Hypothalamus (tissue), 51 donors: ENCODE measurements at places on chromosomes 7 and 10.

DNA sequence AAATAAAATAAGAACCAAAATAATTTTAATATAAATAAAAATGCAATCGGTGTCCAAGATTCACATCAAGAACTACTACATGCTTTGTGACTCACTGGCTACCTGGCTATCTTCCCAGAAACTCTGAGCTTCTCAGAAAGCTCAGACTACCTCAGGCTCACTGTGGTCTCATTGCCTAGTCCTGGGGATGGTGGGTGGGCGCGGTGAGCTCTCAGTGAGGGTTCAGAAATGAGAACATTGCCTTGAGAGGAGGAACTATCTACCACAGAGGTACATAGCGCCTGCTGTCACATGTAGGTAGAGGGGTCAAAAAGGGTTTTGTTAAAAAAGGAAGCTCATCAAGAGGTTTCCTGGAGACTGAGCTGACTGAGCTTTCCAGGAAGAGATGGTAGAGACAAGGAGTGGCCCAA lies 108.0 kb downstream of the WDFY4 start:
- DNase-seq = no peak

DNA sequence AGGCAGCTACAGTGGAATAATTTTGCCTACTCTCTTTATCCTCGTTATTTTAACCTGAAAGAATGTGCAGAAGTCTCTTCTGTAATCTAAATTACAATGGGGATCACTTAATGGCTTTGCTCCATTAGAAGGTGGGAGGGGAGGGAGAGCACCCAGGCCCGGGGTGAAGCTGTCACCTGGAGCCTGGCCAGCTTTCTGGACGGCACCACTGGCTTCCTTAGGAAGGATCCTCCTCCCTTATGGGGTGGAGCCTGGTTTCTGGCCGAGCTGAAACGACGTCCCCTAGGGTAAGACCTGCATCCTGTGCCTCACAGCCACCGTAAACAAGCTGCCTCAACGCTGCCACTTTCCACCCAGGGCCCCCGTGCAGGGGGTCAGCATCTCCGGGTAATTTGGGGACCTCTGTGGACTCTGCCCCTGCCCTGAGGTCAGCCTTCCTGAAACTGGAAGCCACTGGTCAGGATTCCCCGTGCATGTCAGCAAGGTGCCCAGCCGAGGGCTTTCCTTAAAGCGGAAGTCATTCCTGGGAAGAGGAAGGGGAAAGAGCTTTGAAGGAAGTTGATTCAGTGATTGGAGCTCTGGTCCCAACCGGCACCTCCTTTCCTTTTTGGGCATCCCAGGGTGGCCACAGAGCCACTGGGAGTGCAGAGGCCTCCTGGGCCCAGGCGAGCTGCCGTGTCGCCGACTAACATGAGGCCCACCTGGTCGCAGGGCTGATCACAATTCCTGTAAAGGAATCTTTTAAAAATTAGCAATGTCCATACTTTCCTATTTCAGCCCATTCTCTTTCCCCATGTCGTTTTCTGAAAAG lies 569.1 kb downstream of the DNAJB6 start:
- DNase-seq = no peak

GRCh38 chr10:78634835-78635234 lies 433.9 kb upstream of the ZMIZ1 start:
- DNase-seq = no peak

DNA sequence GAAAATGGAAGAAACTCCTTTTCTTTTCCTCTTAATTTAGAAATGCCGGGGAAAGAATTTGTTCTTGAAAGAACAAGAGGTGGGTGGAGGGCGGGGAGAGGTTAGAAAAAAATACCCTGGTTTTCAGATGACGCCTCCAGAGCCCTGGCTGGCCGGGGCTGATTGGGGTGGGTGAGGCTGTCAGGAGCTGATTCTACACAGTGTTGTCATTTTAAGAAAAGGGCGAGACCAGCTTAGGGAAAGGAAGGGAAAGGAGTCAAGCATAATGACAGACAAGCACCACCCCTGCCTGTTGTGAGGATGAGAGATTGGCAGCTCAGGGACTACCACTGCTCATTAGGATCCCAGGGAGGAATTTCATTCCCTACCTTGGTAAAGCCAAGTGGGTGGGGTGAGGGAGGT lies 9.9 kb upstream of the FAM180A start:
- no peak for DNase-seq

DNA sequence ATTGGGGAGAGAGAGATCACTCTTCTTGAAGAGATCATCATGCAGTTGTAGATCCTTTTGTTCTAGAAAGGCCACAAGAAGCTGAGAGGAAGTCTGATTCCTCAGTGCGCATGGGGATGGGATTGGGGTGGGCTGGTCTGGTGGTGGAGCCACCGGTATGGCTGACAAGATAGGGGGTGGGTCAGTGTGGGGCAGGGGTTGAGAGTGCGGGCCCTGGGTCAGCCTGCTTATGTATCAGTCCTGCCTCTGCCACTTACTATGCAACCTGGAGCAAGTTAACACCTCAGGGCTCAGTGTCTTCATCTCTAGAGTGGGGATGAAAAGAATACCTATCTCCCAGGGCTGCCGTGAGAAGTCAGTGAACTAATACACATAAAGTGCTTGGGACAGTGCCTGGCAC lies 8.0 kb downstream of the SMARCD3 start:
- no peak for DNase-seq

- DNase-seq = no peak
These were observed 11.3 kb downstream of the PLCE1 start for GRCh38 chr10:94005050-94005449.

- no peak for DNase-seq
These were observed 14.4 kb downstream of the HERPUD2 start for GRCh38 chr7:35680403-35681013.

DNA sequence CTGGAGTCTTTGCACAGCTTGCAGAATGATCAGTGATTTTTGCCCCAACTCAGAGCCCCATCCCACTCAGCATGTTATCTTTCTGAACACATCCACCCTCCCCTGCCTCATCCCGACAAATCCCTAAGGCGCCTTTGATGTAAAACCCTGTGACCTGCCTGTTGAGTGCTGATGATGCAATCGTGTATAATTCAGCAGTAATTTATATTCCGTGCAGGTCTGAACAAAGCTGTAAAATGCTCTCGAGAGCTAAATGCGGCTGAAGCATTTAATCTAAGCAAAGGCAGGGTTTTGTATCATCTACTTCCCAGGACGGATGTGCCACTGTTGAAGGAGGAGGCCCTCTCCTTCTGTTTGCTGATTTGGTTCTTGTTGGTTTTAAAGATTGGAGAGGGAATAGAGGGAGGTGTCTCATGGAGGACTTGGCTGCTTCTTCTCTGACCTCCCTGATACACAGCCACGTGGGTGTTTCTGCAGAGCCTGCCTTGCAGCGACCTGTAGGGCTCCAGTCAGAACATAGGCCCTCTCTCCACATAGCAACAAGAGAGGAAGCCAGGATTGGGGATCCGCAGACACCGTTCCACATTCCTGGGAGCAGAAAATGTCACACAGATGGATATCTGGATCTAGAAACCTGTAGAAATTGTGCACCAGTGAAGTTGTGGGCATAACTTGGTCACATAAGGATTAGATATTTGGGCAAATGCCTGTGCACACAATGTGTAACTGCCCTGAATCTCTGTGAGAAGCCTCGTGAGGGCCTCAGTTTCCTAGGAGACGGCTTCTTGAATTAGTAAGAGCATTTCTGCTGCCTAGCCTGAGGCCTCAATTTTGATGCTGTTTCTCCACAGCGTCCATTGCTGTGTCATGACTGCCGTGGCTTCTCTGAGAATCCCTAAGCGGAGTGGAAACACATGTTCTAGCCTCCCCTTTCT lies 90.2 kb upstream of the AGK start:
- peak; percentile 45 for DNase-seq

DNA sequence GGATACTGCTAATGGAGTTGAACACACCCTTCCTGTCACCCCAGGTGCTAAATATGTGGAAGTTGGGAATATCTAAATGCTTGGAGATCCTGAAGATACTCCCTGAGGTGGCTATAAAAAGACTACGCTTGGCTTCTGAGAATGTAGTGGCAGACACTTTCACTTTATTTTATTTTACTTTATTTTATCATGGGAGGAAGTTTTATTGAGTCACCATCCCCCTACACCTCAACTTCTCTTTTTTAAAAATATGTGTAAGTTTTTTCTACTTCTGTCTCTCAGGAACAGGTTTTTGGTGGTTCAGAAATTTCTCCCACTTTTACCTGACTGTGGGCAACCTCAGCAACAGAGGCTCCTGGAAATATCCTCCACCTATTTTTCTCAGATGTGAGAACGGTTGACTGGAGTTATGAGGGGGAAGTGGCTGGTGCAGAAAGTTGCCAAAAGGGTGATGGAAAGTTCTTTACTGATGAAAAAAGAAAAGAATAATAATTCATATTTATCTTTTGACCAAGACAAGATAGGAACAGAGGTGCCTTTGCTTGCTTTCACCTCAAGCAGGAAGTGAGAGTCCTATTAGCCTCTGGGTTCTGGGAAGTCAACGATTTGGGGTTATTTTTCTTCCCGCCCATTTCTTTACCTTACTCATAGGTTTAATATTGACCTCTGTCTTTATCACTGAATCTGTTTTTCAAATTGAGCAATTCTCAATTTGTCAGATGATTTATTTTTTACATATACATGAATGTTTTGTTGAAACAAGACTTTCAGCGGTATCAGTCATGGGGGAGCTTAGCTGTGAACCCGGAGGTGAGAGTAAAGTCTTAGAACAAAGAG lies 103.6 kb downstream of the AHR start:
- no peak for DNase-seq

DNA sequence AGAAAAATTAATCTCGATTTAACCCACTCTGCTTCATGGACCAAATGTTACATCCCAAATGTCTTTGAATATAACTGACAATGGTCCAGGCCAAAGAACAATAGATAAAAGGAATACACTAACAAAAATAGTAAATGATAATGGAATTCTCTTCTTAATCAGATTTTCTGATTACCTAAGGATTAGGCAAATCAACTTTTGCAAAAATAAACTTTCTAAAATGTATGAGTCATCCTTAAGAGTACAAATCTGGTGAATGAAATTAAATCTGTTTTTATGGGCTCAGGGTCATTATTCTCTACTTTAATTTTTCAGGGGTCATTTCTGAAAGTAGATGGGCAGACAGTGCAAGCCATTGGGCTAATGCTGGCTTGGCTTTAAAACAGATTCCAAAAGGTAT lies 102.1 kb upstream of the FAM13C start:
- DNase-seq = no peak

- no peak for DNase-seq
These were observed 25.4 kb downstream of the ARMC10 start for GRCh38 chr7:103100348-103100747.

DNA sequence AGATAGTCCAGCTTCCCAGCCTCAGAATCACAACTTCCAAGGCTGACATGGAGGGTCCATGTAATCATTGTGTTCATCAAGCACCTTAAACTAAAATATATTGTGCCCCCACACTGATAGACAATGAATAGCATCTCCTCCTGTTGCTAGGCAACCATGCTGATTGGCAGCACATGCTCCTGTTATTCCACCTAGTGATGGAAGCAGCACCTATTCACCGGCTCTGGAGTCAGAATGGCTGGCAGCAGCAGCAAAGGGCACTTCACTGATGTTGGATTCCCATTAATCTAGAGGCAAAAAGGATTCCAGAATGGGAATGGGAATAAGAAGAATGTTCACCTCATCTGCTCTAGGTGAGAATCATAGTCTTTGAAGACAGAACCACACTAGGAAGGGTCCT lies 55.0 kb downstream of the RELN start:
- DNase-seq = no peak

- no peak for DNase-seq
These were observed 81.1 kb downstream of the NRP1 start for GRCh38 chr10:33253411-33253810.

DNA sequence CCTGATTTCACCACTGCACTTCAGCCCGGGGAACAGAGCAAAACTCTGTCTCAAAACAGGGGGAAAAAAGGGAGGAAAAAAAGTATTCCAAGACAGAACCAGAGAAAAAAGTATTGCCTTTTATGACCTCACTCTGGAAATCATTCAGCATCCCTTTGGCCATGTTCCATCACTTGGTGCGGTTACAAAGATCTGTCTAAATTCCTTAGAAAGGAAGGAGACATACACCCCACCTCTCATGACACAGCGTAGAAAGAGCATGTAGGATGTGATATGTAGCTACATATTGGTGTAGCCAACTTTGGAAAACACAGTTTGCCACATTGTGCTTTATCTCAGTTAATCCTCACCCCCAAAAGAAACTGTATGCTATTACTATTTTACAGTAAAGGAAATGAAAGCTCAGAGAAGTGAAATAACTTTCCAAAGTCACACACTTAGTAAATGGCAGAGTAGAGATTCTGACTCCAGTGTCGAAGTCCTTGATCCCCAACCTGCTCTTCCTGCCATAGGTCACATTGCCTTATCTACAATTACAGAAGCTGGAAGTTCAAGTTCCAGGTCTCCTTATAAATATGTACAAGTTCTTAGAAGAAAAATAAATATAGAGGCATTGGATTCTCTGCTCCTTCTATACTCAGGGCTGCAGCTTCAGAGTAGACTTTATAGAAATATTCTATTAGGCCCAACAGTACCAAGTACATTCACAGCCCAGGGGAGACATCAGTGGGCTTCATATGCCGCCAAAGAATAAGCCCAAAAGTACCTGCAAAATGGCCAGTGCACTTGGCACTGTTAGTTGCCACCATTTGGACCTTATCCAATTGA lies 91.6 kb upstream of the KMT2E start:
- DNase-seq = no peak

DNA sequence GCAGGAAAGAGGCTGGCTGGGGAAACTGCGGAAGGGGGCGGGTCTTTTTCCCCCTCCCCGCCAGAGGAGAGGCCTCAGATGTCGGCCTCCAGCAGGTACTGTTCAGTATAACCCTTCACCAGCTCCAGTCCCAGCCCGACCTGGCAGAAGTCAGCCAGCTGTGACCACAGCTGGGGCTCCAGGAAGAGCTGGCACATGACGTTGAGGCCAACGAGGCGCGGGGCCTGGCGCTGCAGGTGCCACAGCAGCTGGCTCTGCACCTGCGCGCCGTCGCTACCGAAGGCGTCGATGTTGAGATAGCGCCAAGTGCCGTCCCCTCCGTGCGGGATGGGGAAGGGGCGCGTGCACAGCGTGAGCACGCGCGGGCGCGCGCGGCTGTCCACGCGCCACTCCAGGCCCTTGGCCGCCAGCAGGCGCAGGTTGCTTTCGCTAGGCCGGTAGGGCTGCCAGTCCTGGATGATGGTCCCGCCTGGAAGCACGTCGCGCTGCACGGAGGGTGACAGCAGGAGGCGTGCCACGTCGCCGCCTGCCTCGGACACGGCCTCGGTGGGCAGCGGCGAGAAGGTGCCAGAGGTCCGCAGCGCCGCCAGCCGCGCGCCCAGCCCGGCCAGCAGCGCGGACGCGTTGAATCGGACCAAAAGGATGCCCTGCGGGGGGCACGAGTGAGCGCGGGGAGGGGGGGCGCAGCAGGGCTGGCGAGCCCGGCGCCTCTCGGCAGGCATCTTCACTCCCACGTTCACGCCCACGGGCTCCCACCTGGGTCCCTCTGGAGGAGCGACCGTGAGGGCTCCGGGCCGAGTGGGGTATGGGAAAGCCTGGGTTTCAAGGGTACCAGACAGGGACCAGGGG lies 6.9 kb upstream of the VGF start:
- no peak for DNase-seq
